NCI-H2081 treated with DMSO at 0.1 percent for 48 hours (cell line): ENCODE measurements at places on chromosomes 11 and 22.

GRCh38 chr11:65401073-65401802 lies 14.8 kb downstream of the FRMD8 start:
- DNase-seq: no peak

DNA sequence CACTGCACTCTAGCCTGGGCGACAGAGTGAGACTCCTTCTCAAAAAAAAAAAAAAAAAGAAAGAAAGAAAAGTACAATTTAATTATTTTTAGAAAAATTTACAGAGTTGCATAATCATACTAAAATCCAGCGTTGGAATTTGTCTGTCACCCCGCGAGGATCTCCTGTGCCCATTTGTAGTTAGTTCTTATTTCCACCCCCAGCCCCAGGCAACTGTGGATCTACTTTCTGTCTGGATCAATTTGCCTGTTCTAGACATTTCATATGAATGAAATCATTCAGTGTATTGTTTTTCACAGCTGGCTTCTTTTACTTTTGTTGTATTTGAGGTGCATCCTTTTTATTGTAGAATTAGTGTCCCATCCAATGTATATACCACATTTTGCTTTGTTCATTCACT lies 102.6 kb upstream of the RASSF10 start:
- DNase-seq: no peak

- DNase-seq: no peak
Measured at GRCh38 chr11:20080032-20080685, 80.1 kb downstream of the DBX1 start.

GRCh38 chr11:8261921-8262551 lies 1.6 kb downstream of the LMO1 start:
- no peak for DNase-seq

GRCh38 chr22:46976598-46976997 lies 214.1 kb downstream of the TBC1D22A start:
- no peak for DNase-seq
